Motor neuron (in vitro differentiated cells): ENCODE measurements at places on chromosomes 11 and 22.
A peak's percentile ranks its signal among the peaks of the same experiment; 100 is the strongest.

DNA sequence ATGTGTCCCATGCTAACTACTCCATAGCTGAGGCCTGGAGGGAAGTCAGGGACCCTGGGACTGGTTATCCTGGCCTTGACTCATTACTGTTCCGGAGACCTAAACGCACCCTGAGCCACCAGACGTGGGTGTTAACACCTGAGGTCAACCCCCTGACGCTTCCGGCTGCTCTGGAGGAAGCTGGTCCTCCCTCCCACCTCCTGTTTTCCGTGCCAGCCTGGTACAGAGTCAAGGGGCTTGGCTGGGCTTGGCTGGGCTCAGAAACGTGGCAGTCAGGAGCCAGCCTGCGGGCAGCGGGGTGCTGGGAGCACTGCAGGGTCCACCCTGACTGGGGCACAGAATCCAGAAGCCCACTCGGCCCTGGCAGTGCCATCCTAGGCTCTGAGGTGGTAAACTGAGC is 2.6 kb downstream of the TMPRSS4 start:
- peak; percentile 3 for ATAC-seq

DNA sequence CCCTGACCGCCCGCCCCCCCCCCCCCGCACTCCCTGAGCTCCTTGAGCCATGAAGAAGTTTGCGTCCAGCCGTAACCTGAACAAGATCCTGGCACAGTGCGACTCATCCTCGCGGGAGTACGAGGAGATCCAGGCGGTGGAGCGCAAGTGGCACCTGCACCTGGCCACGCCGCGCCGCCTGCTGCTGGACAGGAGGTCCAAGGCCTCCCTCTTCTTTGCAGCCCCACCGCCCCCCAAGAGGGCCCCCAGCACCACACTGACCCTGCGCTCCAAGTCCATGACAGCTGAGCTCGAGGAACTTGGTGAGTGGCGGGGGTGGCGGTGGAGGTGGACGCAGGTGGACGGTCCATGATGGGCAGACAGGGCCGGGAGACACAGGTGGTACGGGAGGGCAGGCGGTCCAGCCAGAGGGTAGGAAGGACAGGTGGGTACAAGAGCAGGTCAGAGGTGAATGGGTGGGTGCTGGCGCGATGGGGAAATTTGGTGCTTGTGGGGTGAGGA is 32.1 kb upstream of the ACR start:
- no peak for ATAC-seq

DNA sequence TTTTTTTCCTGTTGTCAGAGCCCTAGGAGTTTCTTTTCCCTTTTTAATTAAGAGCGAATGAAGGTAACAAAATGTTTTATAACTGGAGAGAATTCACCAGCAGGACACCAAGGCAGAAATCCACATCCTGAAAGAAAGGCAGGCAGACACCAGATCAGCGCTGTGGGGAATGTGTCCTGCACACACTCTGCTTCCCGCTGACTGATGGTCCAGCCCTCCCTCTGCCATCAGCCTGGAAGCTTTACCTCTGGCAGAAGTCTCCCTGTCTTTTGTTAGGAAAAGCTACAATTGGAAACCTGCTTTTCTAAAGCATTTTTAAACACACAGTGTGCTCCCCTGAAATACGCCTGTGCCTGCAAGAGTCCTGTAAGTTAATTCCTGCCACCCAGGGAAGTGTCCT is 638.5 kb downstream of the NTM start:
- ATAC-seq: peak; percentile 53

DNA sequence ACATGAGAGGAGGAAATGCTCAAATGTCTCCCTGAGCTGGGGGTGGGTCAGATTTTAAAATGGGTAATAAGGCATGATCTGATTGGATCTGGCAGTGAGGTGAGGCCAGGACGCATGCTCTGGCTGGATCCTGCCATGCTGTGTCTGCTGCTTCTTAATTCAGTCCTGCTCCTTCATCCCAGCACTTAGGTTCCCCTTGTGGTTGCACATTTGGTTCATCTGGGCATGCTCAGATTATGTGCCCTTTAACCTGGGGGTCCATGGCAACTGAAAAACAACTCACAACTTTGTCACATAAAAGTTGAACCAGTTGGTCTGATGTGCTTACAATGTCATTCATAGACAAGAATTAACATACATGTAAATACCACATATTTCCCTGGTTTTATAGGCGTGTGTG is 67.9 kb downstream of the PIWIL4 start:
- ATAC-seq: no peak

GRCh38 chr11:133164986-133165385 is 367.3 kb downstream of the OPCML start:
- ATAC-seq: peak; percentile 44

DNA sequence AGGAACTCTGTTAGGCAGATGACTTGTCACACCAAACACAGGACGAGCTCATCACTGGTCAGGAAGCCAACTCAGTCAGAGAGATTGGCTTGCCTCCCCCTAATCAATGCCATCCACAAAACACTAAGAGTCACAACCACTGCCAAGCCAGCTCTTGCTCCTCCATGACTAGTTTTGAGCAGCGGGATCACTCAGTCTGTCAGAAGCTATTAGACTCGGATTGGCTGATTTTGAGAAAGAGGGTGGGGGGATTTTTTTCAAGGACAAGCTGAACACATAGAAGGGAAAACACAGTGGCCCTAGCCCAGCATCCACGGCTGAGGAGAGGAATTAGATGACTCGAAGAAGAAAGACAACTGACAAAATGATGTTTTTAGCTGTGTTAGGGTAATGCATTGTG is 55.9 kb downstream of the SEZ6L start:
- ATAC-seq: no peak

DNA sequence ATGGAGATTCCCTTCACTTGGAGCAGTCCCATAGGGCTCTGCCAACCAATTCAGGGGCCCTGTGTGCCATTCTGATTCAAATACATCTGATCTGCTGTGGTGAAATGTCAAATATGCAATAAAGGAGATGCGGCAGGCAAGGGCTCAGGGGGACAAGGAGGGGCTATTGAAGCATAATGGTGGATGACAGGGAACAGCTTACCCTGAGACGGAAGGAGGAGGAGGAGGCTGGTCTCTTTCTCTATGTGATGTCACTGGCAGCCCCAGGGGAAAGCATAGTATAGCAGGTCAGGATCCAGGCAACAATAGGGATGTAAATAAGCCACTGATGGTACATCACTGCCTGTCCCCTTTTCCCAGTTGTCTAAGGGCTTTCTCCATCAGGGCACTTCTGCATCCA is 350.9 kb upstream of the SYN3 start:
- peak; percentile 48 for ATAC-seq

- no peak for ATAC-seq
Measured at GRCh38 chr11:123264431-123264780, 69.4 kb upstream of the CLMP start.

- peak; percentile 4 for ATAC-seq
Measured at GRCh38 chr11:95229993-95230809, 801 bp downstream of the SESN3 start.

DNA sequence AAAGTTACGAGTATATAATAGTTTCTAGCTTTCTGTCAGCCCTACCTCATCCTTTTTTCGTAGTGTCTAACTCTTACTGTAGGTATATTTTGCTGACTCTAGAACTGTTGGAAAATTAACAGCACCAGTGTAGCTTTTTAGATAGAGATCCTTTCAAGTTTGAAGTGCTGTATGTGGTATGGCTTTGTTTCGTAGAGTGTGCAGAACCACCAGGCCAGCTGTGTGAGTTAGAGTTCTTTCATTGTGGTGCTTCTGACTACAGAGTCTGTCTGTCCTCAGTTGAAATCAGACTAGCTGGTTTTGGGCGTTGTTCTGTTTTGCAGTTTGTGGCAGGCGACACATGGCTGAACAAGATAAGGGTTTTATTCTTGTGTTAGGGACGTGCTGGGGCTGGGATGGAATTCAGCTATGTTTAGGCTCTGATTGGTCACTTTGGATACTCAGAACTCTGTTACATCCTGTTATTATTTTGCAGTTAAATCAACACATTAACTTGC is 3.2 kb downstream of the ARHGEF12 start:
- ATAC-seq: no peak

- ATAC-seq: no peak
Measured at GRCh38 chr11:35170503-35170902, 31.5 kb downstream of the CD44 start.

- ATAC-seq: no peak
Measured at GRCh38 chr11:29656597-29656996, 360.2 kb downstream of the KCNA4 start.

DNA sequence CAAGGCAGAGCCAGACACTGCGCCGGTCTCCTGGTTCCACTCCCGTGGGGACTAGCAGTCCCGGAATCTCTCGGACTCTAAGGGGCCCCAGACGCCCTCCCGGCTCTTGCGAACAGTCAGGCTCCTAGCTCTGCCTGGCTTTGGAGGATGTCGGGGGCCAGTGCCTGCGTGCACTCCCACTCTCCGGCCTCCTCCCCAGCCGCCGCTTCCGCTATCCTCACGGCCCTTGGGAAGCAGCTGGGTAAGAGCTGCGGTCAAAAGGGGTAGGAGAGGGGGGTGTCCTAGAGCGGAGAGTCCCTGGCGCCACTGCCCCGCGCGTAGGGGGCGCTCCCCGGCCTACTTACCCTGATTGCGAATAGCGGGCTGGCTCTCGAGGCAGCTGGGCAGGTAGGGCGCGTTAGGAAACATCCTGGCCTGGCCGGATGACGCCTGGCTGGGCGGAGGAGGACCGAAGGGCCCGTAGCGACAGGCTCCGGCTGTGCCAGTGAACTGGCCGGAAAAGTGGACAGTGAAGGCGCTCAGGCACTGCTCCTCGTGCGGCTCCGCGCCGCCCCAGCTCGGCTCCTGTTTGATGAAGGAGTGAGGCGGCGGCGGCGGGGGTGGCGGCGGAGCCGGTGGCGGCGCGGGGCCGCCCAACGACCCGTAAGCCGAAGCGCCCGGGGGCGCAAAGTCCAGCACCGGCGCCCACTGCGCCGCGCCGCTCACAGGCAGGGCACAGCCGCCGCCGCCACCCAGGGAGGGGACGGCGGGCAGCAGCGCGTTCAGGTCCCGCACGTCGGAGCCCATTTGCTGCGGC is 785 bp downstream of the WT1 start:
- peak; percentile 5 for ATAC-seq

DNA sequence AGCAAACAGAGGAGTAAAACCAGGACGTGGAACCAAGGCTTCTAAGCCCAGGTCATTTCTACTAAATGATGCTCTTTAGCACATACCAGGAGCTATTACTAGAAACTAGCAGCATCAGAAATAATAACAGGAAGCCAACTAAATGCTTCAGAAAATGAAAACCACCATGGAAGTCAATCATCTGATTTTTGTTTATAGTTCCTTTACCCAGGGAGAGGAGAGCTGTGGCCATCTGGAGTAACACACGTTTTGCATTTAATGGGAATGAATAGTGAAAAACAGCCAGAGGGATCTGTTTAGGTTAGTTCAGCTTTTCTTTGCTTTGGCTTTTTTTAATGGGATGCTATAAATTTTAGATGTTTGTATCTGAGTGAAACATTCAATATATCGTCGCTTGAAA is 250.7 kb upstream of the ARHGAP20 start:
- ATAC-seq: peak; percentile 10

- ATAC-seq: no peak
Measured at GRCh38 chr11:100442017-100442416, 245.1 kb upstream of the ARHGAP42 start.

GRCh38 chr11:125591649-125592304 is 875 bp upstream of the STT3A start:
- ATAC-seq: peak; percentile 12

- peak; percentile 90 for ATAC-seq
Measured at GRCh38 chr11:116563028-116563711, 209.6 kb downstream of the BUD13 start.

GRCh38 chr11:2563213-2564007 is 118.6 kb downstream of the KCNQ1 start:
- no peak for ATAC-seq

DNA sequence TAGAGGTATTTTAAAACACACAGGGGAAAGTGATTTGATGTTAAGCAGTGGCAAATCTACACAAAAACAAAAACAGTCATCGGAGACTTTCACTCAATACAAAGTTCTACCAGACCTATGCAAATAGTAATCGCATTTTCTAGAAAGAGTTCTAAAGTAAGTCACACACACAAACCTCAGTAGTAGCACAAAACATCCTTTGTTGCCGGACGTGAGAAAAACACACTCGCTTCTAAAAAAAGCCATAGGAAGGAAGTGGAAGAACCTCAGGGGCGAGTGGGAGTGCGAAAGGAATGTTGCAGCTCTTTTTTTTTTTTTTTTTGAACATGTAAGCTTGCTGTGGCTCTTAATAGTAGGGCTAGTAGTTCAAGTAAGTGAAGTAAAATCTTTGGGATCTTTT is 88.9 kb downstream of the MAML2 start:
- no peak for ATAC-seq
